ENCODE measurements at places on chromosomes 3 and 15. TPM values are rescaled to one million over a fixed set of nuclear protein-coding genes. Genes with fewer than 3 reads are reported as not detected.

The SLC24A5 gene
- not detected for total RNA-seq

The LRRC49 gene
- total RNA-seq: 10.4 TPM

The AP4E1 gene
- 13.0 TPM for total RNA-seq

The FANCD2OS gene
- not detected for total RNA-seq
